Cardiac muscle cell (in vitro differentiated cells and primary cell): ENCODE measurements at places on chromosomes 4 and X.

- DNase-seq = no peak
Observed at GRCh38 chr4:52684896-52685295, 25.8 kb upstream of the USP46 start.

GRCh38 chr4:53558065-53558801, 33.1 kb downstream of the LNX1 start:
- DNase-seq = no peak

- DNase-seq = no peak
Observed at GRCh38 chrX:45258731-45259402, 58.2 kb upstream of the DIPK2B start.

- no peak for DNase-seq
Observed at GRCh38 chrX:1536712-1537030, 314 bp downstream of the P2RY8 start.

- no peak for DNase-seq
Observed at GRCh38 chr4:15930314-15930713, 8.2 kb downstream of the FGFBP1 start.

DNA sequence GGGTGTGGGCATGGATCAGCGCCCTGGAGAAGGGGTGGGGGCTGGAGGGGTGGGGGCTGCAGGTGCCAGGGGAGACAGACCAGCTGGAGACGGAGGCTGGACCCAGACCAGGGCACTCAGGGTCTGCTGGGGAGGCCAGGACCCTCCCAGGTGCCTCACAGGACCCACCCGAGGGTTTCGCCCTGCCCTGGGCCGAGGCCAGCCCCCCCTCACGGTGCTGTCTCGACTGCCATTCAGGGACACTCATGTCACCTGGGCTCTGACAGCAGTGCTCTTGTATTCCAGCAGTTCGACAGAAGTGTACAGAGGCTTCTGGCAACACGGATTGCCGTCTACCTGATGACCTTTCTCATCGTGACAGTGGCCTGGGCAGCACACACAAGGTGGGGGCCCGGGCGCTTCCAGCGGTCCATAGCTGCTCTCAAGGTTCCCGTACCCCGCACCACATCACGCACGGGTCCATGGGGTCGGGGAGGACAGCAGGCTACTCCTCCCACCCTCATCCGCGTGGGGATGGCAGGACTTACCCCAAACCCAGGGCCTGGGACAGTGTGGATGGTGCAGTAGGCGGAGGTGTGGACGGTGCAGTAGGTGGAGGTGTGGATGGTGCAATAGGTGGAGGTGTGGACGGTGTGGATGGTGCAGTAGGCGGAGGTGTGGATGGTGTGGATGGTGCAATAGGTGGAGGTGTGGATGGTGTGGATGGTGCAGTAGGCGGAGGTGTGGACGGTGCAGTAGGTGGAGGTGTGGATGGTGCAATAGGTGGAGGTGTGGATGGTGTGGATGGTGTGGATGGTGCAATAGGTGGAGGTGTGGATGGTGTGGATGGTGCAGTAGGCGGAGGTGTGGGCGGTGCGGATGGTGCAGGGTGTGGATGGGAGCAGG, 18.1 kb downstream of the TMEM175 start:
- DNase-seq = no peak

DNA sequence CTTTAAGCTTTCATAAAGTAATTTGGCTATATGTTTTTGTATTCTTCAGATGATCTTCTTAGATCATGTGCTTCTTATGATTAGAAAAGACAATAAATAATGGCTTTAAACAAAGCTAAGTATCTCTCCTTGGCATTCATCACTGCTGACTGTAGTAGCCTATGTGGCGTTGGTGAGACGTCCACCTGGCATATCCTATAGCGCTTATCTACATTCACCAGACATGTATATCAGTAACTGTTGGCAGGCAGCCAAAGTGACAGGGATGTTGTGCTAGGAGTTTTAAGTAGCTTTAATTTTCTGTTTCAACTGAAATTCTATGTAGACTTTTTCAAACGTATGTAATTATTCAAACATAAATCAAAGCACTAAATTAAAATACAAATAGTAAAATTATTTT, 276.4 kb downstream of the IL15 start:
- peak; percentile 83 for DNase-seq

- no peak for DNase-seq
Observed at GRCh38 chrX:48938721-48939425, 18.5 kb downstream of the OTUD5 start.

DNA sequence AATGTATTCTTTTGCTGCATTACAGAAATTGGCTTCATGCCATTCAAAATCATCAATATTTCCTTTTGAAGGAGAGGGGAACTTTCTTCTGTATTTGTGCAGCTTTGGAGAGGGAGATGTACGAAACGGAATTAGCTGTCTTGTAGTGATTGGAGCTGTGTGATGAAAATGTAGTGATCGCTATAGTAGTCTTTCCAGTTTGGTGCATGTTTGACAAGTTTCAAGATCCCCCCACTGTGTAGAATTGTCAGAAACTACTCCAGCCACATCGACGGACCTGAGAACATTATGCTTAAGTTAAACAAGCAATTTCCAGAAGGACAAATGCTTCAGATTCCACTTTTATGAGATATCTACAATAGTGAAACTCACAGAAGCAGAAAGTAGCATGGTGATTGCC, 21.6 kb upstream of the MAGEA1 start:
- no peak for DNase-seq

- no peak for DNase-seq
Observed at GRCh38 chrX:66919280-66919832, 280.5 kb upstream of the EDA2R start.

- no peak for DNase-seq
Observed at GRCh38 chrX:24375600-24376131, 15.2 kb downstream of the SUPT20HL1 start.

DNA sequence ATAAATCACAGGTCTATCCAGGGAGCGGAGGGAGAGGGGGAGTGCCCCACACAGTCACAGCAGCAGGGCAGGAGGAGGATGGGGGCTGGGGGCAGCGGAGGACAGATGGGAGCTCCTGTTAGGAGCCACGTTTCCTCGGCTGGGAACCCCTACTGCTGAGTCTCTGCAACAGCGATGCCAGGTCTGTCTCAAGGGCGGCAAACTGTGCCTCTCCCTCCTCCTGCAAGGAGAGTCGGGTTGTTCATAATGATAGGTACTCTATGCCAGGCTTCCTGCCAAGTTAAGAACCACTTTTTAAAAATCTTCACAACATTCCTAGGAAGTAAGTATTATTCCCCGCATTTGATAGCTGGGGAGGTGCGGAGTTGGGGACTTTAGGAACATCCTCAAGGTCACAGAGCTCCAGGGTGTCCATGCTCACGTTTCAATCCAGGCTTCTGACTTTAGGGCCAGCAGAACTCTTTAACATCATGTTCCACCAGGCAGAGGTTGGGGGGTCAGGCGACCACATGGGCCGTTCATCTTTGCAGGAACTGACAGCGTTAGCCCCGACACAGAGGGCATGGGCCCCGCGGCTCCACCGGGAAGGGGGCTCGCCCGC, 98.3 kb upstream of the MAML3 start:
- no peak for DNase-seq

DNA sequence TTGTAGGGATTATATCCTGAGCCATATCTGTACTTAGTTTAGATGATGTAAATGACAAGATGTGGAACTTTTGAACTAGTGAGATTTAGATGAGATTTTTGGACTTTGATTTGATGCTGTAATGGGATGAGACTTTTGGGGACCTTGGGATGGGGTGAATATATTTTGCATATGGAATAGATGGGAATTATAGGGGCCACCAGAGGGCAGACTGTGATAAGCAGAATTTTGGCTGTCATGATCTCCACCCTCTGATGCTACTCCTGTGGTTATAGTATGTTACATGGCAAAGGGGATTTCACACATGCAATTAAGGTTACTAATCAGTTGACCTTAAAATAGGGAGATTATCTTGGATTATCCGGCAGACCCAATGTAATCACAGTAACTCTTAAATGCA, 214.0 kb upstream of the NHS start:
- DNase-seq = no peak

- no peak for DNase-seq
Observed at GRCh38 chr4:70515367-70516250, 2.8 kb upstream of the AMTN start.

DNA sequence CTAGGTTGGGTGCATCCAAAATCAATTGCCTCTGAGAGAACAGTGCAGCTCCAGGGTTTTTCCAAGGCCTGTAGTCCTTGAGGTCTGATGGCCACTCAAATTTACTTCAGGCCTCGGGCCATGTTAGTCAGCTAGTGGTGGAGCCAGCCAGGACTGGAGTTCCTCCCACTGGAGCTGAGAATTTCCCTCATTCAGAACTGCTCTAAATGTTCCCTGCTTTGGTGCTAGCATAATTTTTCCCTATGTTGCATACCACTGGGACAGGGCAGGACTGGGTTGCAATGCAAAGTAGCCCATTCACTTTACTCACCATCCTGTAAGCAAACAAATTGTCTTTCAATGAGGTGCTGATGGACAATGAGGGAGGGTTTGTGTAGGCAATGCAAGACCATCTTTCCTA, 146.0 kb upstream of the ZXDB start:
- no peak for DNase-seq

GRCh38 chrX:85004255-85004654, 578 bp downstream of the APOOL start:
- DNase-seq = peak; percentile 1

GRCh38 chr4:92362028-92362427, 58.3 kb downstream of the GRID2 start:
- no peak for DNase-seq

- no peak for DNase-seq
Observed at GRCh38 chrX:130196466-130196865, 24.7 kb downstream of the RAB33A start.

DNA sequence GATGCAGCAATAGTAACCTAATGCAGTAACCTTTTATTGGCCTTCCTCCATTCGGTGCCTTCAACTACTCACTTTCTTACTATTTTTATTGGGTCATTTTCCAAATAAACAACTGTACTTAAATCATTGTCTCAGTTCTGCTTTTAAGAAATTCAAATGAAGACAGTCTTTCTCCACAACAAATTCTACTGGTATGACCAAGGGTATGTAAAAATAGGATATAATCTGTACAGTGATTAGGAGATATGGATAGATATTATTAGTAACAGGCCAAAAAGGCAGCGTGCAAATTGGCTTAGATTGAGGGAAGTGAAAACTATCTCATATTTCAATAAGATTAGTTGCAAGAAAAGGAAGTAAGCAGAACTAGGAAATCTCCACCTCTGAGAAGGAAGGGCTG, 177.4 kb upstream of the PPP1R2C start:
- DNase-seq = no peak

GRCh38 chr4:42643685-42644084, 13.2 kb downstream of the ATP8A1 start:
- no peak for DNase-seq
